ENCODE measurements at places on chromosomes 2 and 18. TPM values are rescaled to one million over a fixed set of nuclear protein-coding genes. Genes with fewer than 3 reads are reported as not detected.

- no peak overlapping the region for H3K27ac ChIP-seq
- no peaks in the 10 kb centered on the region for H3K36me3 ChIP-seq
- no peak overlapping the region for H3K4me3 ChIP-seq
- no peaks in the 10 kb centered on the region for H3K4me1 ChIP-seq
Observed at GRCh38 chr2:206435742-206436141, 7.6 kb upstream of the ADAM23 start.

GRCh38 chr2:211881449-211881848 is 657.2 kb downstream of the ERBB4 start:
- no peaks in the 10 kb centered on the region for H3K36me3 ChIP-seq
- no peak overlapping the region for H3K27ac ChIP-seq
- H3K27me3 ChIP-seq, result no peaks in the 10 kb centered on the region
- no peak overlapping the region for H3K4me3 ChIP-seq

DNA sequence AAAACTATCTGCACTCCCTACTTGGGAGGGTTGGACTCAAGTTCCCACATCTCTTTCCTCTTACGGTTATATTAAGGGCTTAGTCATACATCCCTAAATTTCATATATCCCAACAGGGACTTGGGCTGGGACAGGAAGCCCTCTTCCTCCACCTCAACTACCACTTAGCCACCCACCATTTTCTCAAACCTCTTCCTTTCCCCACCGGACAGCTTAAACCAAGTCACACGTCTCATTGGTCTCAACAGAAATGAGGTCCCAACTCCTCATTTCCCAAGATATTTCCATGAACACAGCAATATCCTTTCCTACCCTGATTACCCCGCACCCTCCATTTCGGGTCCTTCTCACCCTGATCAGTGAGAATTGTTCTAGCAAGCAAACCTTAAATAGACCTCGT is 736 bp downstream of the ZSCAN30 start:
- H3K27me3 ChIP-seq, result no peaks in the 10 kb centered on the region
- peaks cover 30% of the 10 kb centered on the region for H3K4me1 ChIP-seq
- no peak for DNase-seq
- peak overlapping the region; percentile 89 for H3K4me3 ChIP-seq

Gene DCDC2C
- total RNA-seq, result not detected

GRCh38 chr18:23838801-23839366 is 149.6 kb downstream of the LAMA3 start:
- peaks cover 2% of the 10 kb centered on the region for H3K4me1 ChIP-seq
- no peaks in the 10 kb centered on the region for H3K36me3 ChIP-seq
- no peak overlapping the region for H3K27ac ChIP-seq
- H3K4me3 ChIP-seq, result no peak overlapping the region

DNA sequence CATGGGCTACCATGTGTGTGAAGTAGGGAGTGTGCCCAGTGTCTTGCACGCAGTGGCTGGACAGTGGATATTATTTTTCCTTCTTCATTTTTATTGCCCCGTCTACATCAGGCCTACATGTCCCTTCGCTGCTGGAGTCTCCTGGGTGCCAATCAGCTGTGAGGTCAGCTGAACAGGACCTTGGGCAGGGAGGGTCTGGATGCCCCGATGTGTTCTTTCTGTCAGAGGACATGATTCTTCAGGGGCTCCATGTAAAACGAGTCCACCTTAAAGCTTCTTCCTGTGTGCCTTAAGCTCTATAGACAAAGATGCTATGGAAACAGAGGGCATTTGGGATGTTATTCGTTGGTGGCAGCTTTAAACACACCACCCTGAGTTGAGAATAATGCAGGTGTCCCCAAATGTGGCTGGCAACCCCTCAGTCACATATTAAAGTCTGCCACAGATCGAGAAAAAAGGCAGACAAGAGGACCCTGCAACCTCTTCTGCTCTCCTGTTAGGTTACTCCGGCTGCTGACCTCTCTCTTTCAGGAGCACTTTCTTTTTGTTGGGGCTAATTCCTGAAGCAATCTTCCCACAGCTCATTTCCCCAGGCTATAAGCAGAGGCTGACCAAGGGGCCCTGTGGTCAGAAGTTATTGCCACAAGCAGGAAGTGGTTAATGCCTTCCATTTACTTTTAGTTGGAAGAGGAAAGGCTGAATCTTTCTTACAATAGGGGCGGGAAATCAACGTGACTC is 20.0 kb downstream of the GREB1 start:
- peaks cover 2% of the 10 kb centered on the region for H3K36me3 ChIP-seq
- DNase-seq, result no peak
- H3K4me3 ChIP-seq, result no peak overlapping the region

DNA sequence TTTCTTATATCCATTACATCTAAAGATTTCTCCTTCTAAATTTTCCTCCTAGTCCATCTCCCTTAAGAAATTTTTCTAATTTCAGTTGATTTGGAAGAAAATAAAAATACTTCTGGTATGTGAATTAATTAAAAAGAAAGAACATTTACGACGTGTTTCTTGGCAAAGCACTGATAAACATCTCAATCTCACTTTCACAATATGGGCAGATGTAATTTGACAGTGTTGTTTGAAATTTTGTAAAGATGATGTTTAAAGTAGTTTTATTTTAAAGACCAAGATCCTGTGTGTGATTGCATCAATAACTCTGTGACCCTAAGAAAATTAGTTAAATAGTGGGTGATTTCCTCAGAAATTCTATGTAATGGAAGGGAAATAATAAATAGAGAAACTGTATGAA is 510.0 kb downstream of the PARD3B start:
- no peaks in the 10 kb centered on the region for H3K27me3 ChIP-seq
- peaks cover 8% of the 10 kb centered on the region for H3K4me1 ChIP-seq
- no peak overlapping the region for H3K4me3 ChIP-seq

- no peak overlapping the region for H3K4me3 ChIP-seq
- peaks cover 11% of the 10 kb centered on the region for H3K27me3 ChIP-seq
- H3K36me3 ChIP-seq, result no peaks in the 10 kb centered on the region
Observed at GRCh38 chr2:30655211-30655610, 152.0 kb downstream of the CAPN13 start.

Gene CPLX4
- total RNA-seq, result not detected

DNA sequence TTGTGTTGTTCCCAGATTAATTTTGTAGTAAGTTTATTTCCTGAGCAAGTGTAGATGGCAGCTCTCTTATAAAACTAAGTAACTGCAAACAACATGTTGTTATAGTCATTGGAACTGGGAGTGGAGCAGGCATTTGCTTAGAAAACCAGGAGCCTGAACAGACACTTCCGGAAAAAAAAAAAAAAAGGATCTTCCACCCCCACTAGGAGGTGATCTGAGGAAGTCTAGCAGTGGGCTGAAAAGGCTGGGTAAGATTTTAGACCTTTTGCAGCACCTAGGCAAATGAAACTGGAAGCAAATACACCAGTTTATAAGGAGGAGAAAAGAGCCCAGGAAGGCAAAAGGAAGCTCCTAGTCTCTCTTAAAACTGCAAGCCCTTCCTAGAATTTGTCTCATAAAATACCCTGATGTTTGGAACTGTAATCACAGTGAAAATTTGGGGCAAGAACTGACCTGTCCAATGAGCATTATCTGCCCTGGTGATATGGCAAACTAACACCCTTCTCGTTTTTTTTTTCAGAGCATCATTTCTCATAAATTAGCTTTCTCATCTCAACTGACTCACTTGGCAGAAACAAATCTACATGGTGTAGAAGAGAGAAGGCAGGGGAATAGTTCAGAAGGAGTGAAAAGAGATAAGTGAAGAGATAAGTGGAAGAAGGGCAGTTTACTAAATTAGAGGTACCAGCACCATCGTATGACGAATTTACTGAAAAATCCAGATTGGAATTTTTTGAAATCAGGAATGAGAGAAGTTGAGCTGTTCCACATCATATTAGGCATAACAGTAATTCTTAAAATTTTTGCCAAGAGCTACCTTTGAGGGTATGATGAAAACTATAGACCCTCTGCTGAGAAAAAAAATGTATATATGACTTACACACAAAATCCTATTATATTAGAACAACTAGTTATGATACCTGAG is 4.2 kb upstream of the CCNYL1 start:
- H3K36me3 ChIP-seq, result peaks cover 1% of the 10 kb centered on the region
- DNase-seq, result no peak
- no peaks in the 10 kb centered on the region for H3K27me3 ChIP-seq
- H3K27ac ChIP-seq, result no peak overlapping the region
- peaks cover 11% of the 10 kb centered on the region for H3K4me1 ChIP-seq

- DNase-seq, result no peak
- H3K27ac ChIP-seq, result no peak overlapping the region
- H3K4me1 ChIP-seq, result peaks cover 19% of the 10 kb centered on the region
- no peaks in the 10 kb centered on the region for H3K27me3 ChIP-seq
Observed at GRCh38 chr18:44893045-44893706, 212.5 kb downstream of the SETBP1 start.

Gene AQP4
- total RNA-seq, result not detected

- no peak for DNase-seq
- no peak overlapping the region for H3K27ac ChIP-seq
- H3K27me3 ChIP-seq, result peaks cover 2% of the 10 kb centered on the region
- H3K36me3 ChIP-seq, result no peaks in the 10 kb centered on the region
- no peaks in the 10 kb centered on the region for H3K4me1 ChIP-seq
- H3K4me3 ChIP-seq, result no peak overlapping the region
Observed at GRCh38 chr18:79617511-79618500, 61.8 kb upstream of the CTDP1 start.

- H3K4me1 ChIP-seq, result peaks cover 3% of the 10 kb centered on the region
- no peak for DNase-seq
- H3K27me3 ChIP-seq, result peaks cover 41% of the 10 kb centered on the region
- no peak within 1 kb of the TSS for H3K4me3 ChIP-seq
Observed at GRCh38 chr2:218607436-218608115, at the start of gene PLCD4. Gene PLCD4 (plus strand): TSS chr2:218607899. CDS start chr2:218615740, 7,841 bp downstream.

GRCh38 chr2:61924895-61925663 is 19.6 kb downstream of the COMMD1 start:
- H3K27ac ChIP-seq, result no peak overlapping the region
- peaks cover 6% of the 10 kb centered on the region for H3K4me1 ChIP-seq
- H3K27me3 ChIP-seq, result no peaks in the 10 kb centered on the region
- no peak overlapping the region for H3K4me3 ChIP-seq

Gene TACR1
- not detected for total RNA-seq

DNA sequence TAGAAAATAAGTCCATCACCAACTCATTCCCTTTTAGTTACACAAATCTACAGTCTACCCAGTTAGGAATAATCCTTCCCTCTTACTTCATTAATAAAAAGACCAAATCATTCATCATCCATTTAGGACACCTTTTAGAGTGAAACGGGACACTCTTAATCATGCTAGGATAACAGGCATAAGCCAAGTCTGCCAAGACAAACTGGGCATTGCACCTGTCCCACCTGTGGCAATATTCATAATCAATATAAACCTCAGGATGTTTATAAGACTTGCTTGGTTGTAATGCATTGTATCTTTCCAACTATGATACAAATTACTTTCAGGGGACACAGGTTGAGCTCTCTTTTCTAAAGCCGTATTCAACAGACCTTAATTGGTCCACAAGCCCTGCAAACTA is 82.7 kb upstream of the SH3BP4 start:
- H3K4me3 ChIP-seq, result no peak overlapping the region
- H3K27ac ChIP-seq, result no peak overlapping the region
- H3K36me3 ChIP-seq, result peaks cover 2% of the 10 kb centered on the region
- no peak for DNase-seq
- H3K27me3 ChIP-seq, result peaks cover 34% of the 10 kb centered on the region
- no peaks in the 10 kb centered on the region for H3K4me1 ChIP-seq

- H3K4me3 ChIP-seq, result no peak overlapping the region
- peaks cover 4% of the 10 kb centered on the region for H3K27me3 ChIP-seq
- H3K36me3 ChIP-seq, result no peaks in the 10 kb centered on the region
- DNase-seq, result no peak
Observed at GRCh38 chr2:44075541-44075940, 79.8 kb upstream of the LRPPRC start.

- no peak for DNase-seq
- no peaks in the 10 kb centered on the region for H3K4me1 ChIP-seq
- H3K4me3 ChIP-seq, result no peak overlapping the region
- H3K27ac ChIP-seq, result no peak overlapping the region
Observed at GRCh38 chr2:122737429-122738077, 982.1 kb downstream of the TSN start.

DNA sequence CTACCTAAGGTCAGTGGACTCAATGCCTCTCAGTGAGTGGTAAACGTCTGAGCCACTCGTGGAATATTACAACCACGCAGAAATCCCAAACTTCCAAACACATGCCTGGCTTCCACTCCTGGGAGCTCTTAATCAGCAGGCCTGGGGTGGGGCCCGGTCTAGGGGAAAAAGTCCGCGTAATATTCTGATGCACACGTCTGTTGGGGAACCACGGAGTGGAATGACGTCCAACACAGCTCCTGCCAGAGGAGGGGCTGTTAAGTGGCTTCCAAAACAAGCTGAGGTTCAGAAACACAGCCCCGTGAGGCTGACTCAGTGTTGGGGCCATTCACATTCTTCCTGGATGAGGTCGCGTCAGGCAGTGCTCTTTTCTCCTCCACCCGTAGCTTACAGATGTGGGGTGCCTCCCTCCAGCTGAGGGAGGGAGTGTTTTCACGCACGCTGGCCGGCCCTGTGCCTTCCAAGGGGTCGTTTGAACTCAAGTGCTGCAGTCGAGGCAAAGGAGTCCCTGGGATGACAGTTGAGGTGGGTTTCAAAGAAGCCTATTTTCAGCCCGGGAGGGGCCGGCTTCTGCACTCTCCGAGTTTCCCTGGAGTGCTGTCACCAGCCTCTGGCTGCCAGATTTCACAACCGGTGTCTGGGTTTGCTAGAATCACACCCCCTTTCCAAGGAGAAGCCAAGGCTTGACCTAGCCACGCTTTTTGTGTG is 73.1 kb downstream of the ACKR3 start:
- no peak overlapping the region for H3K4me3 ChIP-seq
- H3K27ac ChIP-seq, result no peak overlapping the region
- no peaks in the 10 kb centered on the region for H3K36me3 ChIP-seq
- no peak for DNase-seq
- H3K27me3 ChIP-seq, result peaks cover 49% of the 10 kb centered on the region
- H3K4me1 ChIP-seq, result no peaks in the 10 kb centered on the region

Gene MROH2A
- total RNA-seq, result not detected

DNA sequence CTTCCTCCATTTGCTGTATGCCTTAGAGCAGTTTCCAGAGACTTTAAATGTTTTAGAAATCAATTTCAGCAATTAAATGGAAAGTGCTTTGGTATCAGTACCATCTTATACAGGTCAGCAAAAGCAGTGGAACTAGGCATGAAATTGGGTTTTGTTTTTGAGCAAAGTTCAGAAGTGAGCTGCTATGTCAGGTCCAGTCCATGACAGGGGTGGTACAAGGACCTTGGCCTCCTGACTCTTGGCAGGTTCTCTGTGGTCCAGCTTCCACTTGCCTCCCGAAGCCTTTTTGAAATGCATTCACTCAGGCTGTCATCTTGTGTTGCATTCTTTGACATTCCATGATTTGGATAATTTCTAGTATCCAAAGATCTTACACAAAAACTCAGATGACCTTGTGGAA is 159.3 kb downstream of the ACOXL start:
- H3K4me3 ChIP-seq, result no peak overlapping the region
- H3K27ac ChIP-seq, result no peak overlapping the region
- H3K4me1 ChIP-seq, result no peaks in the 10 kb centered on the region
- peaks cover 2% of the 10 kb centered on the region for H3K36me3 ChIP-seq
- no peak for DNase-seq

Gene ALLC
- total RNA-seq, result not detected

Gene TTC27
- total RNA-seq, result 17.2 TPM

- H3K4me3 ChIP-seq, result no peak overlapping the region
- H3K27me3 ChIP-seq, result no peaks in the 10 kb centered on the region
- no peak for DNase-seq
- H3K36me3 ChIP-seq, result no peaks in the 10 kb centered on the region
Observed at GRCh38 chr2:100577777-100578176, 15.0 kb downstream of the PDCL3 start.

GRCh38 chr2:94871226-94872087 is at the start of gene TEKT4:
Gene TEKT4 (plus strand): TSS chr2:94871430. CDS start chr2:94871580, 150 bp downstream.
- H3K4me1 ChIP-seq, result no peaks in the 10 kb centered on the region
- H3K27ac ChIP-seq, result no peak within 1 kb of the TSS
- no peak within 1 kb of the TSS for H3K4me3 ChIP-seq
- peaks cover 25% of the 10 kb centered on the region for H3K27me3 ChIP-seq

Gene RAPGEF4
- 0.26 TPM for total RNA-seq

Gene SPEG
- 7.3 TPM for total RNA-seq

Measured in T-helper 17 cell (primary cell).